ENCODE measurements at places on chromosomes 3 and 15.

- DNase-seq, result no peak
Measured at GRCh38 chr3:26647078-26647477, 24.5 kb downstream of the LRRC3B start.

- DNase-seq, result no peak
Measured at GRCh38 chr3:46112984-46113383, 85.7 kb upstream of the XCR1 start.

GRCh38 chr15:63200464-63201249, 11.3 kb downstream of the RAB8B start:
- DNase-seq, result no peak

DNA sequence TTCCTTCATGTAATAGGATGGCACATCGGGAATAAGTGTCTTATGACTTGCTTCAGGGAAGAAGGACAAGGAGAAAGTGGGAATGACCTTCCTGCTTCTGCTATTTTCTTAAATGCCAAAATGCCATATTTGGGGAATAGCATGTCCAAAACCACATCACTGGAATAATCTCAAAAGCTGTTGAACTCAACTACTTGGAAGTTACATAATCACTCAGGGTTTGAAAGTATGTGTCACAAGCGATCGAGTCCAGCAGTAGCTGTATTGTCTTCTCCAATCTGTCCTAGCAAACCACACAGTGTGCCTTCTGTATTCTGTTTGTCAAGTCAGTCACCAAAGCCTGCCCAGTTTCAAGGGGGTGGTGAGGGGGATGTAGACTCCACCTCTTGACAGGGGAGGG, 58.3 kb upstream of the GADL1 start:
- no peak for DNase-seq

GRCh38 chr3:38907426-38907825, 91.4 kb upstream of the SCN10A start:
- no peak for DNase-seq

GRCh38 chr15:93859176-93859575, 372.2 kb upstream of the MCTP2 start:
- DNase-seq, result no peak

- DNase-seq, result no peak
Measured at GRCh38 chr15:38017721-38018120, 83.3 kb downstream of the TMCO5A start.

GRCh38 chr3:69012100-69012799, 1.2 kb downstream of the EOGT start:
- DNase-seq, result no peak

DNA sequence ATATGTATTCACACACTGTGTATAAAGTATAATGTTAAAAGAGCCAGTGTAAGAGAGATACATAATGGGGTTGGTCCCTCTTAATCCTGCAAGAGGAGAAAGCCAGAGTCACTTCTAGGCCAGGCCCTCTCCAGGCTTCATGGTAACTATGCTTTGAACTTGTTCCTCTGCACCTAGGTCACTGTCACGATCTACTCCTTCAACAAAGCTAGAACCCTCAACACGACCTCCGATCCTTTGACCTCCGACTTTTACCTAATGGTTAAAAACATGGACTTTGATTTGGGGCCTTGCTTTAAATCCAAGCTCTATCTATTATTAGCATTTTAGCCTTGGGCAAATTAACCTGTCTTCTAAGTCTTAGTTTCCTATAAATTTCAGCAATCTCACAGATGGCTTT, 153.9 kb upstream of the NR2E3 start:
- no peak for DNase-seq

DNA sequence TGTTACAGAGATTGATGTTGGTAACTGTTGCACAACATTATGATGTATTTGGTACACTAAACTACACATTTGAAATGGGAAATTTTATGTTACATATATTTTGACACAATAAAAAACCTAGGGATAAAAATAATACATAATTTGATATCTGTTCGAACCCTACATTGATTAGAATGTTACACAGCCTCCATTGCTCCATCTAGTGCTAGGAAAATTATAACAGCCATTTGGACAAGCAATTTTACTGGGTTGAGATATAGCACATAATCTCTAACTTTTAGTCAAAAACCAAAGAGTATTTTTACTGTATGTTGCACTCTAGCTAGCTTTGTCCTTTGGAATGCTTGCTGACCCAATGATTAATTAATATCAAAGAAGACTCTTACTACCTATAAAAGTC, 108.1 kb downstream of the LSAMP start:
- no peak for DNase-seq

DNA sequence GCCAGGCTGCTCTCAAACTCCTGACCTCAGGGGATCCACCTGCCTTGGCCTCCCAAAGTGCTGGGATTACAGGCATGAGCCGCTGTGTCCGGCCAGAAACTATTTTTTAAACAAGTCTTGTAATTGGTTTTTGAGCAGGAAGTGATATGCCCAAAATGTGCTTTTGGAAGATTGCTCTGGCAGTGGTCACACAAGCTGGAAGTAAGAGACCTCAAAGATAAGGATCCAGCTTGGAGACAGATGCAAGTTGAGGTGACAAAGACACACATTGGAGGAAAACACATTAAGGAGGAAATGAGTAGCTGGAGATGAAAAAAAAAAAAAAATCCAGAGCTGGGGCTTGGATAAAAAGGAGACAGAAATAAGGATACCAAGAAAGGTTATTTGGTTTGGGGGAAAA, 6.3 kb downstream of the TM4SF18 start:
- no peak for DNase-seq

GRCh38 chr3:48077815-48078214, 61.6 kb upstream of the MAP4 start:
- no peak for DNase-seq

DNA sequence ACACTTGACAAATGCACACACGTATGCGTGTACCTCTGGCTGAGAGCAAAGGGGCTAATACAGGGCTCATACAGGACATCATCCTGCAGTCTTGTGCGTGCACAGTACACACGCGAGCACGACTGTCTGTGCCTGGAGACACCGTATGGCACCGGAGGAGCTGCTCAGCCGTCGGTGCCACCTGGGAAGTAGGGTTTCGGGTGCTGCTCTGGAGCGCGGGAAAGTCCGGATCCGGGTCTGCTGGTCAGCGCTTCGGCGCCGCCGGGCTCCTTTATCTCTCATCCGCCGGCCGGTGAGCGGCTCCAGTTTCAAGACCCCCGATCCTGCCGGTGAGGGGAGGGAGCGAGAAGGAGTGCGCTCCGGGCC, 9.3 kb downstream of the FOXL2 start:
- no peak for DNase-seq

DNA sequence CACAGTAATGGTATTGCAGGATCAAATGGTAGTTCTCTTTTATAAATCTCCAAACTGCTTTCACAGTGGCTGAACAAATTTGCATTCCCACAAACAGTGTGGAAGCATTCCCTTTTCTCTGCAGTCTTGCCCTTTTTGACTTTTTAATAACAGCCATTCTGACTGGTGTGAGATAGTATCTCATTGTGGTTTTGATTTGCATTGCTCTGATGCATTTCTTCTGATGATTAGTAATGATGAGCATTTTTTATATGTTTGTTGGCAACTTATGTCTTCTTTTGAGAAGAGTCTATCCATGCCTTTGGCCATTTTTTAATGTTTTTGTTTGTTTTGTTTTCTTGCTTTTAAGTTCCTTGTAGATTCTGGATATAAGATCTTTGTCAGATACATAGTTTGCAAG, 316.1 kb upstream of the TMCO5A start:
- DNase-seq, result no peak

DNA sequence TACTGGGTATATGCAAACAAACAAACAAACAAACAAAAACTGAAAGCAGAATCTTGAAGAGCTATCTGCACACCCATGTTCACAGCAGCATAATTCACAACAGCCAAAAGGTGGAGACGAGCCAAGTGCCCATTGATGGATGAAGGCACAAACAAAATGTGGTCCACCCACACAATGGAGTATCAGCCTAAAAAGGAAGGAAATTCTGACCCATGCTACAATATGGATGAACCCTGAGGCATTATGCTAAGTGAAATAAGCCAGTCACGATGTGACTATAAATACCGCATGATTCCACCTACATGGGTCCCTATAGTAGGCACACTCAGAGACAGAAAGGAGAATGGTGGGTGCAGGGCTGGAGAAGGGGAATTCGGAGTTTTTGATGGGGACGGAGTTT, 24.1 kb downstream of the XPC start:
- no peak for DNase-seq
